Left ventricle myocardium superior (tissue), 1 donor: ENCODE measurements at places on chromosomes 1 and 21. TPM values are rescaled to one million over a fixed set of nuclear protein-coding genes. Genes with fewer than 3 reads are reported as not detected.

The CNR2 gene
- not detected for total RNA-seq

The SNIP1 gene
- total RNA-seq = 9.7 TPM

The S100A14 gene
- total RNA-seq = 5.7 TPM

The VPS26C gene
- total RNA-seq = 49.9 TPM

The CDA gene
- total RNA-seq = 2.9 TPM

The OVAAL gene
- 1.5 TPM for total RNA-seq

The HSD3B1 gene
- total RNA-seq = not detected

The RGL1 gene
- total RNA-seq = 18.5 TPM

DNA sequence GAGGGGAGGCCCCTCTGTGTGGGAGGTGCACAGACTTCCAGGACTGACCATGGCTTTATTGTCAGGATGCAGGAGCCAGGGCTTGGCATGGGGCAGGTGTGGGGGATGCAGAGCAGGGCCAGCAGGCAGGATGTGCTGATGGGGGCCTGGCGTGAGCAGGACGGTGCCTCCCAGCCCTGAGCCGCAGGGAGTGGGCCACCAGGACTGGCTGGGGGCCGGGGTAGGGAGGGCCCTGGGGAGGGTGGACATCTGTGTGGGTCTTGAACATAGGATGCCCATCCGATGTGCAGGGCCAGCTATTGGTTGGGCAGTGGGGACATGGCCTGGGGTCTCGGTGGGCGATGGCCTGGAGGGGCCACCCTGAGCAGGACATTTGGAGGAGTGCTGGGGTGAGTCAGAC lies 15.6 kb downstream of the PRMT2 start:
- DNase-seq = no peak

DNA sequence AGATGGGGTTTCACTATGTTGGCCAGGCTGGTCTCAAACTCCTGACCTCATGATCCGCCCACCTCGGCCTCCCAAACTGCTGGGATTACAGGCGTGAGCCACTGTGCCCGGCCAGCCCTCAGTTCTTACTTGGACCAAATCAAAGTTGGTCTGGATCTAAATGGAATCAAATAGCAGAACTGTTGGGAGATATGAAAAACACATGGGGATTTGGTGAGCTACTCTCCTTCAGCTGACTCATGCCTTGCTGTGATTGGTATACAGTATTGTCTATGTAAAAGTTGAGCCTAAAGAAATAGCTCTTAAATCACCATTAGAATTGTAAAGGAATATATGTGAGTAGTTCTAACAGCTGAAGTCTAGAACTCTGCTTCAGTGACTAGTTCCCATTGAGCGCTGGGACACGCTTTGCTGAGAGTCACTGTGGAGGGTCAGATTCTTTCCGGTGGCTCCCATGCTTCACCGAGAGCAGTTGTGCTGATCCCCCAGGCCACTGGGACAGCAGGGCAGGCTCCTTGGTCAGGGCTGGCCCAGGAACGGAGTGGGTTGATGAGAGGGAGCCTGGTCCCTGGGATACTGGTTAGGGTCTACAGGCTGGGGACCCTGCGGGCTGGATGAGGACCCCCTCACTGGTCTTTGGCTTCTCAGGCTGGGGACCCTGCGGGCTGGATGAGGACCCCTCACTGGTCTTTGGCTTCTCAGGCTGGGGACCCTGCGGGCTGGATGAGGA lies 14.0 kb downstream of the PKNOX1 start:
- DNase-seq = no peak

GRCh38 chr1:41173651-41174050 lies 68.5 kb downstream of the SCMH1 start:
- DNase-seq = no peak

GRCh38 chr1:223683586-223684487 lies 18.3 kb upstream of the CAPN8 start:
- peak; percentile 44 for DNase-seq

DNA sequence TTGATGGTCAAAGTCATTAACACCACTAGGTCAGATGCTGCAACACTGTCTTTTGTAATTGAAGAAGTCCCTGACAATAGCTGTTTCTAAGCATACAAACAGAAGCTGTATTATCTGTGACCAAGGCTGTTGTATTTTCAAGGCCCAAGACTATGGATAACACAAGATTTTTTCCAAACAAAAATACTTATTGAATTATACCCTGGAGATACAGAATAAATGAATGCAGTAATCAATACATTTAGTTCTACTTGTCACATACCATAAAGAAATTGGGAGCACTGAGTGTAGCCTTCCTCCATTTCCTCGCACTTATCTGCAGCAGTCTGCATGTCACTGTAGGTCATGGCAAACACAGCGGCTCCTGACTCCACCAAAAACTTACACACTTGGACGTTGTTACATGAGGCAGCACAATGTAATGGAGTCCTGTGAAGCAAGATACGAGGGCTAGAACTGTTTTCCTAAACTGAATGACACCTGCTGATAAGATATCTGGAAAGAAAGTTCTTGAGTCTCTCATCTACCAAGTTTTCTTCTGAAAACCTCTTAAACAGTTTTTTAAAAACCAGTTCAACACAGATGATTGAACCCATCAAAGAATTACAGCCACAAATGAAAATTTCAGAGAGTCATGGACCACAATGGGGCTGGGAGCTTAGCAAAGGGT lies 56.9 kb downstream of the TP53BP2 start:
- DNase-seq = no peak

DNA sequence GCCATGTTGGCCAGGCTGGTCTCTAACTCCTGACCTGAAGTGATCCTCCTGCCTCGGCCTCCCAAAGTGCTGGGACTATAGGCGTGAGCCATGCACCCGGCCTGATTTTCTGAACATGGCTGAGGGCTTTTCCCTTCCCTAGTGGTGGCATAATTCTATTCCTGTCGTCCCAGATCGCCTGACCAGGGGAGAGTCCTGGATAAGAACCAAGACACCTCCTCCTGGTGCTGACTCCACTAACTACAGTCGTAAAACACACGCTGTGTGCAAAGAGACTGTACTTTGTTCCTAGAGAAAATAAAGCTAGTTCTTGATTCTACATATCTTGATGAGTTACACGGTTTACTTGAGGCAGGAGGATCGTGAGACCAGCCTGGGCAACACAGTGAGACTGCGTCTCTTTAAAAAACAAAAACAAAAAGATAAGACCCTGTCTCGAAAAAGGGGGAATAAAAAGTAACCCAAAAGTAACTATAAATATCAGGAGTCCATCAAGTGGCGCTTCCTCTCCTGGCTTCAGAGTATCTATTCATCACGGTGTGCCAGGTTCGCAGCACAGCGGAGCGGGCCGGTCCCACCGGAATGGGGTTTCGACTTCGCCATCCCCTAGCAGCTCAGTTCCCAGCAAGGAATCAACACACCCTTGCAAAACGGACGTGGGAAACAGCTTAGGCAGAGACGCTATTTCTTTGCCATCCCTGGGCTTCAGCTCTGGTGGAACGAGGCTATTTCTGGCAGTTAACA lies 973 bp downstream of the SDF4 start:
- no peak for DNase-seq

- no peak for DNase-seq
Observed at GRCh38 chr1:12249748-12250147, 19.9 kb downstream of the VPS13D start.

- no peak for DNase-seq
Observed at GRCh38 chr1:153711026-153711425, 16.8 kb upstream of the INTS3 start.

- no peak for DNase-seq
Observed at GRCh38 chr1:95018602-95019369, 54.0 kb downstream of the ALG14 start.

DNA sequence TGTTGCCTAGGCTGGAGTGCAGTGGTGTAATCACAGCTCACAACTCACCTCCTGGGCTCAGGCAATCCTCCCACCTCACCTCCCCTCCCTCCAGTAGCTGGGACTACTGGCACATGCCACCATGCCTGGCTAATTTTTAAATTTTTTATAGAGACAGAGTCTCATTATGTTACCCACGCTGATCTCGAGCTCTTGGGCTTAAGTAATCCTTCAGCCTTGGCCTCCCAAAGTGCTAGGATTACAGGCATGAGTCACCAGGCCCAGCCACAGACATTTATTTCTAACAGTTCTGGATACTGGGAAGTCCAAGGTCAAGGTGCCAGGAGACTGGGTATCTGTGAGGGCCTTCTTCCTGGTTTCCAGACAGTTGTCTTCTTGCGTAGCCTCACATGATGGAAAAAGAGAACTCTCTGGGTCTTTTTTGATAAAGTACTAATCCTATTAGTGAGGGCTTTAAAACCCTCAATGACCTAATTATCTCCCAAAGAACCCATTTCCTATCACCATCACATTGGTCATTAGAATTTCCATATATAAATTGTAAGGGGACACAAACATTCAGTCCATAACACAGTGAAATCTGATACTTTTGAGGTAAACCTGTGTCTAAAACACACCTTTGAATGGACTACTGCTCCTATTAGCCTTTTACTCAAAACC lies 67.9 kb downstream of the PHACTR4 start:
- DNase-seq = no peak

DNA sequence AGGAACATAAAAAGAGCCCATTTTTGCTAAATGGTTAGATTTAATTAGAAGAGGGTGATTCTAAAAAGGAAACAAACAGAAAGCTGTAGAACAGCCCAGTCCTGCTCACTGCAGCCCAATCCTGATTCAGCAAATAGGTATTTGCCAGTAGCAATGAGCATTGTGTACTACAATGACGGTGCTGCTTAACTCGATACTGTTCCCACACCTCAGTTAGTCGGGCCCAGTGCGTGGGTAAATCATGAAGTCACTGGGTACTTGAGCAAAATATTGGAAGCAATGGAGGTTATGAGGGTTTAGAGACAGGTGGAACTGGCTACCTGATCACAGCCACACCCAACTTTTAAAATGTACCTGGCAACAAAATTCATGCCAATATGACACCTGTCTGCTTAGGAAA lies 101.5 kb upstream of the ADGRL2 start:
- DNase-seq = no peak

- DNase-seq = no peak
Observed at GRCh38 chr1:198833706-198834503, 195.1 kb downstream of the PTPRC start.

GRCh38 chr1:15949453-15950245 lies 26.3 kb downstream of the ZBTB17 start:
- peak; percentile 87 for DNase-seq

DNA sequence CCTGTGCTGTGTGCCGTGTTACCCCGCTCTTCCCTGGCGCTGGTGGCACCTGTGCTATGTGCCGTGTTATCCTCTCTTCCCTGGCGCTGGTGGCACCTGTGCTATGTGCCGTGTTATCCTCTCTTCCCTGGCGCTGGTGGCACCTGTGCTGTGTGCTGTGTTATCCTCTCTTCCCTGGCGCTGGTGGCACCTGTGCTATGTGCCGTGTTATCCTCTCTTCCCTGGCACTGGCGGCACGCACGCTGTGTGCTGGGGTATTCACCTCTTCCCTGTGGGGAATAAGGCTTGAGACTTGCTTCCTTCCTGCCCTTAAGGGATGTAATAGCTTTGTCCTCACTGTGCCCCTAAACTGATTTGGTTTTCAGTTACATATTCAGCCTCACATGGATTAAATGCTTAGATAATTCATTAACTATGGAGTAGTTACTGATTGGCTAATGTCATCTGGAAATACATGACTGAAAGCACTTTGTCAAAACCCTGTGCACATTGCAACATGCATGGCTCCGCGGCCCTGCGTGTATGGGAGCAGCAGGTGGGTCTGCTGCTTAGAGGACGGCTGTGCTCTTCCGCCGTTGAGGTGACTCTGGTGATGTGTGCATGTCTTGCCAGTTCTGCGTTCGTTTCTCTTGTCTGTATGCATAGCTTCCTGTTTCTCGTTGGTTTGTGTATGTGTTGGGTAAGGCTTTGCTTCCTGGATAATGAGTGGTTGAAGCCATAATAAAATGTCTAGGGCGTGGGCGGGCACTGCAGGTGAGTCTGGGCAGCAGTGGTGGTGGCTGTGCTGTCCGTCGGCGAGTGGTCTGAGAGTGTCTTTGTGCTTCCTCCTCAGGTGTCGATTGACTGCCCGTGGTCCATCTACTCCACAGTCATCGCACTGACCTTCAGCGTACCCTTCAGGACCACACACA lies 17.9 kb upstream of the PWP2 start:
- no peak for DNase-seq

DNA sequence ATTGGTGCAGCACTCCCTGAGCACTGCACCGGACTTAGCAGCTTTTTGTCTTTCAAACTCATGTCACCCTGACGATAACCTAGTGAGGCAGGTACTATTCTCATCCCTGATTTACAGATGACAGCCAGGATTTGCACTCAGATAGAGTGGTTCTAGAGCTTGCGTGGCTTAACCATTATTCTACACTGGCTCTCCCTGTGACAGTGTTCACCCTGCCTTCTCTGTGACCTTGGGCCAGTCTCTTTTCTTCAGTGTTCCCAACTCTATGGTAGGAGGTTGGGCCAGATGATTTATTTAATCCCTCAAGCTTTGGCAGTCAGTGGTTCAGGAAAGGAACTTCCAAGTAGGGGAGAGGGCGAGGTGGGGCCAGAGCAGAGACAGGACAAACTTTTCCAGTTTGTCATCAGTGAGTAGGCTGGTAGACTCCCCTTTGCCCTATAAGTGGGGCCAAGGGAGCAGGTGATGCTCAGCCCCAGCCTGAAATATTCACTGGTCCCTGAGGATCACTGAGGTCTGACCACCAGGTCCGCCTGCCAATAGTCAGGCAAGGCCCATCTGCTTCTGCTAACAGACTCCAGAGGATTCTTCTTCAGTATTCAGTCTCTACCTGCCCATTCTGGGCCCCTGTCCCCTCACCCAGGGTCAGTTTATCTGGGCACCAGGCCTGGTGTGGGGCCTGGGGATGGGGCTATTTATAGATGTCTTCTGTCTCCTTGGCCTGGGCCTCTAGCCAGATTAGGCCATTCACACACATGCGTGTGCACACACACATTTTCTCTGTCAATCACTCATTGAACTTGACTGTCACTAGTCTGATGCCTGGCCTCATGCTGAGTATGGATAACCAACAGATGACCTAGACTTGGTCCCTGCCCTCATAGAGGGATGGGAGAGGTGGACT lies 8.8 kb upstream of the FABP3 start:
- peak; percentile 79 for DNase-seq

DNA sequence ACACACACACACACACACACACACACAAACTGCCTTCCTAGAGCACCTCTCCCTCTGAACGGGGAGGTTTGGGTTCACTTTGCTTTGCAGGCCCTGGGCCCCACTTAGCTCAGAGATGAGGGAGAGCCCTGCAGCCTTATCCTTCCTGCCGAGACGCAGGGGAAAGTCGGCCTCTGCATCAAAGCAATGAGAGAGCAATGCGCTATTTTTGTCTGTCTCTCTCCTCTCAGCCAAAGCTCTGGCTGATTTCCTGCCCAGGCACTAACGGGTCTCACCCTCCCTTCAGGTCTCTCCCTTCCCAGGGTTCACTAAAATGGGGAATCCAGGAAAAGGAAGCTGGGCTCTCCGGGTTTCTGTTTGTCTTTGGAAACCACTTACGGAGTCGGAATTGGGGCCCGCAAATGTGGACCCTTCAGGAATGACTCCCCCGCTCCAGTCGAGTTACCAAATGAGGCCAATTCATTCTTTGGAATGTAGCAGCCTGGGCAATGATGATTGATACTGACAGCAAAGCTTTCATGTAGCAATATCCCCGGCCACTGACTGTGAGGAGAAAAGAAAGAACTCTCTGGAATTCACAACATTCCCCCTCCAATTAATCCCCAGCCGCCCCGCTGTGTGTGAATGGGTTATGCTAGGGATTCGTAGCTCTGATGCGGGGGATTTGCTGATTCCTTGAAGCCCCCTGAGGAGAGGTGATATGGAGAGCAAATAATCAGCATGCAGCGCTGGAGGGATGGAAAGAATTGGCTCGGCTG lies 61.5 kb upstream of the WLS start:
- peak; percentile 48 for DNase-seq

GRCh38 chr1:163035446-163036249 lies 33.5 kb upstream of the RGS4 start:
- no peak for DNase-seq

- no peak for DNase-seq
Observed at GRCh38 chr21:31546443-31547170, 112.9 kb upstream of the SOD1 start.

GRCh38 chr1:22821027-22821426 lies 110.4 kb downstream of the EPHB2 start:
- DNase-seq = no peak
